Uterus (tissue), 4 donors: ENCODE measurements at places on chromosomes 7 and 10.

DNA sequence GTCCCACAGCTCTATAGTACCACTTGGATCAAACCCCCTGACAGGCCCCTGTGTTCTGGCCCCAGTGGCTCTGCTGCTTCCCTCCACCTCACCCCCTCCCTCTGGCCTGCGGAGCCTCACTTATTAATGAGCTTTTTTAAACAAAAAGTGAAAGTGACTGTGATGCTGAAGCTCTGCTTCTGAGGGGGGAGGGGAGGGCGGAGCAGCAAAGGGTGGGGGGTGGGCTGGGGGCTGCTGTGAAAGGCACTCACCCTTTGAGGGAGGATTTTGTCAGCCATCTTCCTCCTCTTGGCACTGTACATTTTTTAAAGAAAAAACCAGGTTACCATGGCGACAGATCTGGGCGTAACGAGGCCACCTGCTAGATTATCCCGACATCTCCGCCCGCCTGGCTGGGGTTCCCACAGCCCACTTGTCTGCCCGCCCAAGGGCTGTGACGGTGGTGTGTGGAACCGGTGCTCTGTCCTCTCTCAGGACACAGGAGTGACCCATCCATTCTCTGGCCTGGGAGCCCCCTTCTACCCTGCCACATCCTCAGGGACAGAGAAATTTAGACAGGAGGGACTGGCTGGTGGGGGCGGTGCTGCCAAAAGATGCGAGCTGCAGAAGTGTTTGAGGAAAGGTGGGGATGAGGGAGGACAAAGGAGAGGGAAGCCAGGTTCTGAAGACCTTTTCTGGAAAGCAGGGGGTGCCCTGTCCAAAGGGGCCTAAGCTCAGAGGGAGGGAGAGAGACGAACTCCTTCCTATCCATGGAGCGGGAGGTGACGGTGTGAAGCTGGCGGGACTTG lies 4.9 kb downstream of the SMARCD3 start:
- no peak for DNase-seq

DNA sequence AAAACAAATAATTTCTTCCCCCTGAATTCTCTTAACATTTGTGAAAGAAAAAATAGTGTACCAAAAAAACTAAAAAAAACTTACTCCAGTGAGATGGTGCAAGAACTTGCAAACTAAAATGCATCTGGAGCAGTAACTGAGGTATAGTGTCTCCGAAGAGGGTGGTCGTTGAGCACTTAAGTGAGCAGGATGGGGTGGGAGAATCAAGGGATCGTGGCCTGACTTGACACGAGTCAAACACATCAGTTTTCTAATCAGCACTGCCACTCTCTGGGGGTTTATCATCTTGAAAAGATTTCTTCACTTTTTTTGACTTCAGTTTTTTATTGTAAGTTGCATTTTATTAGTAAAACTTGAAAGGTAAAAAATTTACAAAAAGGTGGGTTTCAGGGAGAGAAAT lies 2.5 kb downstream of the ZNF273 start:
- DNase-seq = no peak

- no peak for DNase-seq
Observed at GRCh38 chr7:151342811-151343210, 1.2 kb downstream of the NUB1 start.

- no peak for DNase-seq
Observed at GRCh38 chr7:2661602-2662272, 26.3 kb upstream of the AMZ1 start.

DNA sequence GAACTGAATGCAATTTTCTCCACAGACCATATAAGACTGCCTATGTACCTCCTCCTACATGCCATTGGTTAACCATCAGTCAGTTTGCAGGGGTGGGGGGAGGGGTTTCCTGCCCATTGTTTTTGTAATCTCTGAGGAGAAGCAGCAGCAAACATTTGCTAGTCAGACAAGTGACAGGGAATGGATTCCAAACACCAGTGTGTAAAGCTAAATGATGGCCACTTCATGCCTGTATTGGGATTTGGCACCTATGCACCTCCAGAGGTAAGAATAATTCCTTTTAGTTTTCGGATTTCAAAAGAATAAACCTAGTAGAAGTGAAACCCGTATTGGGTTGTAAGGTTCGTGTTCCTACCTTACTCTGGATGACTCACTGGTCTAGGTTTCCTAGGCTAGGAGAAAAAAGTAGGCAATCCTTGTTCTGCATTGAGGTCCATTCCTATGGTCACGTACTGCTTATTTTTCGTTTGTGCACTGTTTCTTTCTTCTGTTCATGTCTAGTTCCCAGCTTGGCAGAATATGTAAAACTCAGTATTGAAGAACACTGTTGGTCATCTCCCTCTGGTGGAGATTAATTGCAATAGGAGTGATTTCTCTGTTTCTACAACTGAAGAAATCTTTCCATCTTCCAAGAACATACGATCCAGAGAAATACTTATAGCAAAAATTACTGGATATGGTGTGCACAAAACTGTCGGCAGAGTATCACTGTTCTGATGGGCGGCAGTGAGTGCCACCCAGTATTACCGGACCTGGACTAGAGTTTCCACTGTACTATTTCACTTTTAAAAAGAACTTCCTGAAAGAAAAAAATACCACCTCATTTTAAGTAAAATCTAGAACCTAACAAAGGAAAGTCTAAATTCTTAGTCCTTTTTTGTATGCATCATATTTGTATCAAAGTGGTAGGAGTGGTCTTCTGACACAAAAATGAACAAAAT lies at the start of gene AKR1C3:
Gene AKR1C3, plus strand, starts transcription at position 150 of the 941 bp plus-strand sequence. Its CDS starts 31 bp downstream, at position 181.
- DNase-seq = no peak

DNA sequence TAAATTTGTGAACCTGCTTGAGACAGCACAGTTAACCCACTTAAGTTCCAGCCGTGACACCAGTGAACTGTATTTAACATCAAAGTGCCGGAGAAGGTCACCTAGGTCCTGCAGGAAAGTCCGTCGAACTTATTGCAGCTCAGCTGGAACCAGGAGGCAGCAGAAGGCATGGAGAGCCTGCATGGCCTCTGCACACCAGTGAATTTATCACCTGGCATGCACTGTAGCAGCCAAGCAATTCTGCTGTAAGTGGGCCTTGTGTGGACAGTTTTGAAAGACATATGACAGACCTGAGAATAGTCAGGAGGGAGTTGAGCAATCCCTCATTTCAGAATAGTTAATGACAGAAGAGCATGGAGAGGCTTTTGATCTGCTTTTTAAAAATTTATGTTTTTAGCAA lies 108.8 kb downstream of the PLXDC2 start:
- DNase-seq = no peak

DNA sequence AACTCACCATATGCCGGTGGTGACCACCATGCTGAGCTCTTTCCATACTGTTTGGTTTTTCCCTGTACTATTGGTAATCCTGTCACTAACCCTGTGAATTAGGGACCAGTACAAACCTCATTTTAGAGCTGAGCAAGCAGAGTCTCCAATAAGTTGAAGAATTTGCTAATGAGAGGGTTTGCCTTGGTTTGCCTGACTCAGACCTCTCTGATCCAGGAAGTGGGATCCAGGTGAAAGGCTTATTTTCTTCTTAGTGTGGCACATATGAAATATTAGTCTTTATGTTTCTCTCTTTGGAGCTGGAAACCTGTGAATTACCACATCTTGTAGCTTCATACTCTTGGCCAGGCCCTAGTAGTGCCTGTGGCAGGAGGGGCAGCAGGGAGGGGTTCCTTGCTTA lies 114.1 kb upstream of the IGFBP3 start:
- DNase-seq = no peak

DNA sequence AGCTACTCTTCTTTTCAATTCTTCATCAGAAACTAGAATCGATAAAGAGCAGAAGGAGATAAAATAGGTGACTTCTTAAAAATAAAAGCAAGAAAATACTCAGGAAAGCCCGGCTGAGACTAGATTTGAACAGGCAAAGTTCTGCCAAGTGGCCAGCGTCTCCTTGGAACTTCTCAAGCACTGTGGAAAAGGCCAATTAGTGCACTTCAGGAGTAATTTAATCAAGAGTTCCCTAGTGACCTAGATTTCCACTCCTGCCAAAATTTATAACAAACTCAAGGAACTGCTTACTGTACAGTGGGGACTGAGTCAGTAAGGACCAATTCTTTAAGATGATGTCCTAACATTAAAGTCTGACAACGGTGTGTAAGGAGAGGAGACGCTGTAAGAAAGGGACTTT lies 57.3 kb downstream of the CHCHD3 start:
- DNase-seq = no peak

DNA sequence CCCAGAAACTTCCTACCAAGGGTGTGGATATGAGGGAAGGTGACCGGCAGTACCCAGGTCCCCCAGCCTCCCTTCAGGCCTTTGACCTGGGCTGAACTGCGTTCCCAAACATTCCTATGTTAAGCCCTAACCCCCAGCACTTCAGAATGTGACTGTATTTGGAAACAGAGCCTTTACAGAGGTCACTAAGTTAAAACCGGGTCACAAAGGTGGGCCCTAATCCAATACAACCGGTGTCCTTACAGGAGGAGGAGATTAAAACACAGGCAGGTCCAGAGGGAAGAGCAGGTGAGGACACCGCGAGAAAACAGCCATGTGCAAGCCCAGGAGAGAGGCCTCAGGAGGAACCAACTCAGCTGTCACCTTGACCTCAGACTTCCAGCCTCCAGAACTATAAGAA lies 28.0 kb downstream of the GRB10 start:
- no peak for DNase-seq

DNA sequence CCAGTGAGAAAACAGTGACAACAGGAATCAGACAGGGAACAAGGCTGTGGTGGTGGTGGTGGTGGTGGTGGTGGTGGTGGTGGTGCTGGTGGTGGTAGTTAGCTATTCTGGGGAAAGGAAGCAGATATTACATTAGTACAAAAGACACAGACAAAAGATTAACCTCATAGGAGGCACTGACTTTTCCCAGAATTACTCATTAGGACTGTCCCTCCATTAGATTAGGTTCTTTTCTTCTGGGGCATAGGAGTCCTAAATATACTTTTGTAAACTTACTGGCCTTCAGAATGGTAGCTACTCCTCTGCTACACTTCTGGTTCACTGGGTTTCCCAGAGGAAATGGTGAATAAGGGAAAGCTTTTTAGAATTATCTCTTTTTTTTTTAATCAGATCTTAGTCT lies 156.6 kb upstream of the SEMA3D start:
- DNase-seq = no peak

DNA sequence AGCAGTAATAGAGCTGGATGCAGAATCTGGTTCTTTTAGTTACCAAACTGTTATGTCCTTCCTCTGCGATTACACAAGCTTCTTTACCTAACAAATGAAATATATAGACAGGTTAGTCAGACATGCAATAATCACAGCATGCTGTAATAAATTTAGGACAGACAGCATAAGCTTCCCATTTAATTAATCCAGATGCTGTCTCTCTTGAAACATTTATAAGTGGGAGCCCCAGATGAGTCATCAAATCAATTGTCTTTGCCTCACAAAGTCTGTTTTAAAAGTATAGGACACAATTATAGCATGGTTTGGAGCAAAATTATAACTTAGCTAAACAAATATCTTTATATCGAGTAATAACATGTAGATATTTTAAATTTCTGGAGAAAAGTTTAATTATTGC lies 1.6 kb downstream of the CDNF start:
- no peak for DNase-seq

DNA sequence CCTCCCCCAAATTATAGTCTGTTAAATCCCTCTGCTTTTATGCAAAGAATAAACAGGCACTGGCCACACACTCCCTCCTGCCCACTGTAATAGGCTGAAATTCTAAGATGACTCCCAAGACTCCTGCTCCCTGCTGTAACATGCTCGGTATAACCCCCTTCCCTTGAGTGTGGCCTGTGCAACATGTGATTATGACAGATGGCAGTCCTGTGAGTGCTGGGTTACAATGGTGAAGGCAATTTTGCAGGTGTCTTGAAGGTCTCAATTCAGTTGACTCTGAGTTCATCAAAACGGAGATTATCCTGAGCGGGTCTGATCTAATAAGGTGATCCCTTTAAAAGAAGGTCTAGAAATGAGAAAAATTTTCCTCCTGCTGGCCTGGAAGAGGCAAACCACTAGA lies 55.9 kb downstream of the CREB3L2 start:
- no peak for DNase-seq
